GM13976 (cell line): ENCODE measurements at places on chromosomes 4 and X.

GRCh38 chr4:38795087-38795486 lies 9.5 kb downstream of the TLR1 start:
- DNase-seq: no peak

GRCh38 chr4:8587469-8588195 lies 4.9 kb upstream of the CPZ start:
- DNase-seq: no peak

DNA sequence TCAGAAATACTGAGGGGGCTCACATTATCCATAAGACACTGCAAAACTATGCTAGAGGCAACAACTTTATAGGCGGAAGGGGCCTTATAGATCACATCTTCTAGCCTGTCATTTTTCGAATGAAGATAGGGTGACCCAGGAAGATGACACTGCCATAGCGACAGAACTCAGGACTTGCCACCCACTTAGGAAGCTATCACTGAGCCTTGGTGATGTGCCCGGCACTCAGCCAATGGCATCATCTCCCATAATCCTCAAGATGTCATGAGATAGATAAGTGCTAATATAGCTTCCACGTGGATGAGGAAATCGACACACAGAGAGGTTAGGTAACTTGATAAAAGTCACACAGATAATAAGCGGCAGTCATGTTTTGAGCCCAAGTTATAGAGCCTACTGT lies 346.6 kb downstream of the DHX15 start:
- no peak for DNase-seq

DNA sequence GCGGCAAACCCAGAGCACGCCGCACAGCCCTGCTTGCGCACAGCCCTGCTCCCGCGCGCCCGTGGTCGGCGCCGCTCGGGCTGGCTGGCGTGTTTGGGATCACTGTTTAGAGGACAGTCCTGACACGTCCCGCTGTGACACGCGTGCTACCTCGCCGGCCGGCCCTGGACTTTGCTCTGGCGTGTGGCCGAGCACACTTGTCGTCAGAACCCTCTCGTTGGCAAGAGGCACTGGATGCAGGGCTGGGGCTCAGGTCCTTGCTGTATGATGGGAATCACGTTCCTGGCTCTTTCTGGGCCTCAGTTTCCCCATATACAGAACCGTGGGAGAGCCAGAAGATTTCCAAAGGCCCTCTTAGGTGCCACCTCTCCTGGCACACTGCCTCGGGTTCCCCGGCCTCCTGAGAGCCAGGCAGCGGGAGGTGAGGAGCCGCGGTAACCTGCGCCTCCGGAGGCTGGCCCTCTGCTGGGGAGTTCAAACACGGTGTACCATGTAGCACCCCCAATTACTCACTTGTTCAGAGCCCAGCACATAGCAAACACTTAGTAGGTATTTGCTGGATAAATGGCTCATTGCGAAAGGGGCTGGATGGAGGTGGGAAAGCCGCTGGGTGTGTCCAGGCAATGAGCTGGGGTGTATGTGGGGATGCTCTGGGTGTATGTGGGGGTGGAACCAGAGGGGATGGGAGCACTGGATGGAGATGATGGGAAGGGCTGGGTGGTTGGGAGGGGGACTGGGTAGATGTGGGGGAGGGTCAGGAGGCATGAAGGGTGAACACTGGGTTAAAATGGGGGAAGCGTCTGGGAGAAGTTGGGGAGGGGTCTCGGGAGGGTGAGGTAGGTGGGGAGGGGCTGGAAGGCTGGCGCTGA lies 76.6 kb downstream of the HTRA3 start:
- no peak for DNase-seq

GRCh38 chrX:72276478-72276953 lies 532 bp downstream of the RPS4X start:
- DNase-seq: no peak

DNA sequence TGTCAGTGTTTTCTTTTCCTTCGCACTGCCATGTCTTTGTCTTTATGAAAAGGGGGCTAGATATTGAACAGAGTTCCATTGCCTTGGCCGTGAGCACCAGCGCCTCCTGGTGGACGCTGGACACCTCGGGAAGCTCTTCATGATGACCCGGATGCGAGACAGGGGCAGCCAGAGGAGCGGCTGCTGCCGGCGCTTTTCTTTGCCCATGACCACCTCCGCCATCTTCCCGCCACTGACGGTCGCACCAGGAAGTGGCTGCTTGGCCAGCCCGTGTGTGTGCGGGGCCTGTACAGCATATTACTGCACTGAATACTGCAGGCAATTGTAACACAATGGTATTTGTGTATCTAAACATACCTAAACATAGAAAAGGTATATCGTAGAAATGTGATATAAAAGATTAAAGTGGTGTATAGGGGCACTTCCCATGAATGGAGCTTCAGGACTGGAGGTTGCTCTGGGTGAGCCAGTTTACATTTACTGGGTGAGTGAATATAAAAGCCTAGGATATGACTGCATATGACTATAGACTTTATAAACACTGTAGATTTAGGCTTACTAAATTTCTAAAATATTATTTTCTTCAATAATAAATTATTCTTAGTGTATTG lies 15.8 kb upstream of the GRIA2 start:
- peak; percentile 57 for DNase-seq

- DNase-seq: no peak
Measured at GRCh38 chrX:127404161-127404560, 584.6 kb downstream of the PRR32 start.
